Activated T-helper 2 cell treated with anti-CD3 and anti-CD28 coated beads, Interferon-gamma antibody, Interleukin-2, Interleukin-4, amounts not matched to agents 10 μg/mL and 5 μg/mL and 100 μg/mL, durations not matched to agents 14 hours and 24 hours and 36 hours (primary cell): ENCODE measurements at places on chromosomes 7 and 10. TPM values are rescaled to one million over a fixed set of nuclear protein-coding genes. Genes with fewer than 3 reads are reported as not detected.

DNA sequence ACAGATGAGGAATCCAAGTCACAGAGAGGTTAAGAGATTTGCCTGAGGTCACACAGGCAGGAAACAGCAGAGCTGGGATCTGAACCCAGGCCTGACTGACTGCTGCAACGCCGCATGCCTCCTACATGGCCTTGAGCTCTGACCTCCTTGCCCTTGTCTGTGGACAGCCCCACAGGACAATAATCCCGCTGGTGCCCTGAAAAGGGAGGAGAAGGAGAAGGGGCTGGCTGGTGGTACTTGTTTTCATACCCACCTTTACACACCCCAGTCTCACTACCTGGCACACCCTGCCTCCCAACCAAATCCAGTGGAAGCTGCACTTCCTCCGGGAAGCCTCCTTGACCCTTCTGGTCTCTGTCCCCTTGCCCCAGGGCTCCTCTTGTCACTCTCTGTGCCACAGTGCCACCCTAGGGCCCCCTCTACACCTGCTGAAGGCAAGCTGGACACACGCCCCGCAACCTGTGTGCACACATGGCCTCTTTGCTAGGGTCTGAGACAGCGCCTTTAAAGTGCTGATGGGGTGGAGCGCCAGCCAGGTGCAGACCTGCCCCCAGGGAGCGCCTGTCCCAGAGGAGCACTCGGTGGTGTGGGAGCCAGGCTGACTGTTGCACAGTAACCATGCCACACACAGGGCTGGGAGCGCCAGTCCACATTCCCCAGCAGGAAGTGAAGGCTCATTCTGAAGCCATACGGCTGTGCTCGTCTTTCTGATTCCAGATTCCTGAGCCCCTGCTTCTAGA is 38.6 kb downstream of the ZCCHC24 start:
- H3K27me3 ChIP-seq, result no peaks in the 10 kb centered on the region
- no peaks in the 10 kb centered on the region for H3K36me3 ChIP-seq
- H3K27ac ChIP-seq, result no peak overlapping the region
- DNase-seq, result no peak
- H3K4me1 ChIP-seq, result no peaks in the 10 kb centered on the region

- H3K36me3 ChIP-seq, result peaks cover 4% of the 10 kb centered on the region
- peaks cover 21% of the 10 kb centered on the region for H3K27me3 ChIP-seq
- peaks cover 16% of the 10 kb centered on the region for H3K4me1 ChIP-seq
- no peak overlapping the region for H3K4me3 ChIP-seq
- DNase-seq, result no peak
These were observed 8.3 kb upstream of the KAZALD1 start for GRCh38 chr10:101053516-101053915.

- no peaks in the 10 kb centered on the region for H3K36me3 ChIP-seq
- H3K27ac ChIP-seq, result no peak overlapping the region
- DNase-seq, result no peak
- H3K27me3 ChIP-seq, result no peaks in the 10 kb centered on the region
- no peaks in the 10 kb centered on the region for H3K4me1 ChIP-seq
These were observed 285.5 kb upstream of the TAC1 start for GRCh38 chr7:97446361-97446760.

GRCh38 chr7:112763996-112764395 is 26.2 kb downstream of the TMEM168 start:
- H3K27ac ChIP-seq, result no peak overlapping the region
- no peak for DNase-seq
- H3K4me1 ChIP-seq, result peaks cover 5% of the 10 kb centered on the region

- no peaks in the 10 kb centered on the region for H3K36me3 ChIP-seq
- DNase-seq, result no peak
- H3K4me3 ChIP-seq, result no peak overlapping the region
These were observed 112.0 kb downstream of the GRK5 start for GRCh38 chr10:119319161-119319919.

GRCh38 chr10:48309711-48310226 is 3.3 kb downstream of the MAPK8 start:
- DNase-seq, result no peak
- H3K4me3 ChIP-seq, result peak overlapping the region; percentile 66
- H3K36me3 ChIP-seq, result peaks cover 27% of the 10 kb centered on the region
- peaks cover 50% of the 10 kb centered on the region for H3K4me1 ChIP-seq
- peak overlapping the region; percentile 50 for H3K27ac ChIP-seq

- DNase-seq, result no peak
- H3K4me3 ChIP-seq, result no peak overlapping the region
- no peak overlapping the region for H3K27ac ChIP-seq
- no peaks in the 10 kb centered on the region for H3K36me3 ChIP-seq
- no peaks in the 10 kb centered on the region for H3K27me3 ChIP-seq
- H3K4me1 ChIP-seq, result peaks cover 2% of the 10 kb centered on the region
These were observed 16.2 kb downstream of the RPS24 start for GRCh38 chr10:78049851-78050250.

The ASZ1 gene
- not detected in 2 replicates for total RNA-seq

The ICA1 gene
- 3.9 and 4.8 TPM in 2 replicates for total RNA-seq

The ATRNL1 gene
- 0.50 and 0.87 TPM in 2 replicates for total RNA-seq

The SKIDA1 gene
- 0.11 TPM in 2 replicates for total RNA-seq
